H7 (cell line): ENCODE measurements at places on chromosomes 11 and 22.

- DNase-seq: no peak
Observed at GRCh38 chr11:46895821-46896220, 22.5 kb downstream of the LRP4 start.

DNA sequence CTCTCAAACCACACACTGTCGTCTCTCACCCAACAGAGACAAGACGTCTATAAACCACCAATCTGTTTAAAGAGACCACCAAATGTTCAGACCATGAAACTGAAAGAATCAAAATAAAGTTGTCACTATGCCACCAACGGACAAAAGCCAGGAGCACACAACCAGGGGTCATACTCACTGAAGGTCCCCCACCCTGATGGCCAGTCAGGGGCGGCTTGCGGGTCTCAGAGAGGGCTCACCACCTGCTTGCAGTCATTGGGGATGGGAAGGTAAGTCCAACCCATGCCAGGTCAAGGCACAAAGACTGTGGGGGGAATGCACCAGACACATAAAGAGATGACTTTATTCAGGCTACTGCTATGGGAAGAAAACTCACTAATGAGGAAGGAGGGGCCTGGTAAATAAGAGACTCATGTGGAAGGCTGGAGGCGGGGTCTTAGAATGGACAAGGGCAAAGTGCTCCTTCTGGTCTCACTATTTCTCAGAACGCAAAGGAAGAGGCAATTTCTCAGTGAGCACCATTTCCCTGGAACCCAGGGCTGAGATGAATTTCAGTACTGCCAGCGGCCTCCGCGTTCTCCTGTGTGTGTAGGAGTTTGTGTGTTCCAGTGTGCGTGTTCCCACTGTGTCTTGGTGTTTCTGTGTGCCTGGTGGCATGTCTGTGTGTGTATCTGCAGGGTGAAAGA is 17.3 kb downstream of the SCARF2 start:
- DNase-seq: no peak

DNA sequence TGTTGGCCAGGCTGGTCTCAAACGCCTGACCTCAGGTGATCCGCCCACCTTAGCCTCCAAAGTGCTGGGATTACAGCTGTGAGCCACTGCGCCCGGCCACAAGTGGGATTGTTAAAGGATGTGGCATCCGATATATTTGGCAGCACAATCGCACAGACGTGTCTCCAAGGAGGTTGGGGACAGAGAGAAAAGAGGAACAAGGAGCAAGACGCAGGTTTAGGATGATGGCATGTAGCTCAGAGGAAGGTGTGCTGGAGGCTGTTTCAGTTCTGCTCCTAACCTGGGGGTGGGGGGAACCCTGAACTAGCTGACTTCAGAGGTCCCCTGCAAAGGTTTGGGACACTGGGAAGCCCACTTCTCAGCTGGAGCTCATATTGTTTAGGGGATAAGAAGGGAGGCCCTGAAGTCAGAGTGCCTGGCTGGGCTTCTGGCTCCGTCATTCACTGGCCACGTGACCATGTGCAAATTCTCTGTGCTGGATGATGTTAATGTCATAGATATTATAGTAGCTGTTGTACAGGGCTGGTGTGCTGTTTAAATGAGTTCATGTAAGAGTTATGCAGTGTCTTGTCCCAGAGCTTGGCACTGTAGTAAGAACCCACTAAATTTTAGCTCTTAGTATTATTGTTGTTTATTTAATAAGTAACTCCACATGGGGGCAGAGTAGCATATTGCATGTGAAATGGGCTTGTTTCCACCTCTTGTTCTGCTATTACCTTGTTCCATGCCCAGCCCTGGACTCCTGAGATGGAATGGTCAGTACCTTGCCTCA is 129.7 kb downstream of the ST3GAL4 start:
- DNase-seq: no peak

DNA sequence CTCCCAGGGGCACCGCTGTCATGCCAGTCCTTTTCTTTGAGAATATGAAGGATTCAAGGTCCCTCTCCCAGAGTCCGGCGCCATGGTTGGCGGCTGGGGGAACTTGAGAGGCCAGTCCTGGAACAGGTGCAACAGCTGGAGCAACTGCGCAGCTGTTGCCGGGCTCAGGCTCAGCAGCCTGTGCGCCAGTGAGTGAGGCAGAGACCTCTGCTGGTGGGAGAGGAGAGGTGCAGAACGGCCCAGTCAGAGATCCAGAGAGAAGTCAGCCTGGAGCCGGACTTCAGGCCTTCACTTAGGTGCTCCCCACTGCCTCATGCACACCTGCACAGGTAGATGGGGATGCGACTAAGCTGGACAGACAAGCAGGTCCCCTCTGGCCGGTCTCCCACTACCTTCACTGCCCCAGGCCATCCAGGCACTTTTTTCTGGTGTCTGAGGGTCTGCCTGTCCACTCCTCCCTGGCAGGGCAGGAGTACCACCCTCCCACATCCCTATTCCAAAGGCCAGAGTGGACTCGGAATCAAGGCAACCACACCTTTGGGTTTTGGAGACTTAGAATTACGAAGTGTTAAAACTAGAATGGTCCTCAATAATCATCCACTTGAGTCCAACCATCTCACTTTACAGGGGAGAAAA is 4.6 kb downstream of the CHRDL2 start:
- peak; percentile 89 for DNase-seq

DNA sequence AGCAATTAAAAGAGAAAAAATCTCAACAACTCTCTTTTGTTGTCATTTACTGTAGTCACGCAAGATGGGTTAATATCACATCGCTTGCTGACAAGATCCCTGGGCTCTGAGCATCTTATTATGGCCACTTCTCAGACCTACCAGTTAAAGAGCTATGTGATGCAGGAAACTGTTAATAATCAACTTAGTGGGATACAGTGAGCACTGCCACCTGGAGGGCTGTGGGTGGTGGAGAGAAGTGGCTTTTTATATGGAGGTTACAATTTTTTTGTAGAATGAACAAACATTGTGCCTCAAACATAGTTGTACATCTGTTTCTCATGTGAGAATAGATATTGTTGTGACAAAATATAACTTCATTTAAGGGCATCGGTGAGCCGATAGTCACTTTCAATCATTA is 181.0 kb downstream of the TENM4 start:
- DNase-seq: no peak

- DNase-seq: peak; percentile 95
Observed at GRCh38 chr11:127003260-127003981, 2.9 kb upstream of the KIRREL3 start.

DNA sequence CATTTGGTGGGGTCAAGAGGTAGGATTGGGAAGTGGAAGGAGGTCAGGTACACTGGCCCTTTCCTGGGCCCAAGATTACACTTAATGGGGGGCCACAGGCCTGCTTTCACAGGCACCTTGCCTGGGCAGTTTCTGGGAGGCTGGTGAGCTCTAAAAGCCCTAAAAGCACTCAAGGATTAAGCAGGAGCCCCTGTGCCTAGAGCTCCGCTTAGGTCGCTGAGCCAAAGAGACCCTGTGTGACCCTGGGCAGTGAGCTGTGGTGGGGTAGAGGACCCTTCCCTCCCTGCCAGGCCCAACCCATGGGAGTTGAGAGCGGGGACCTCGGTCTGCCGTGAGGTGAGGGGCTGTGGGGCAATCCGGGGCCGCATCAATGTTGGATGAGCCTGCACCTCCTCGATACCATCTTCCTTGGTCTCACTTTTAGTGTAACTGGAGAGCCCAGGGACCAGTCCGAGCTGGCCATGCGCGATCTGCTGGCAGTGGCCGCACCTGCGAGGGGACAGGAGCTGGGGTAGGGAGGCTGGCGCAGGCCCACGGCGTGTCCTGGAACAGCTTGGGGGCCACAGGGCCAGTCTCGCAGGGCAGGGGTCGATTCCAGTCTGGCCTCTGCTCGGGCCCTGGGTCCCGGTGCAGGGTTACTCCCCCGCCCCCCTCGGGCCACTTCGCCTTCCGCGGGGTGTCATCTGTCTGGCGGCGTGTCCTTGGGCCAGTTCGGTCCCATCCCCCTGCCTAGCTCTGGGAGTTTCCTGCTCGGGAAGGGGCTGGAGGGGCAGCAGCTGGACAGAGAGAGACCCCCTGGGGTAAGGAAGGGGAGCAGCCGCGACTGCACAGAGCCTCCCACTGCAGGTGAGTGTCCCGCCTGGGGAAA is 44.3 kb downstream of the EIF3F start:
- peak; percentile 73 for DNase-seq

DNA sequence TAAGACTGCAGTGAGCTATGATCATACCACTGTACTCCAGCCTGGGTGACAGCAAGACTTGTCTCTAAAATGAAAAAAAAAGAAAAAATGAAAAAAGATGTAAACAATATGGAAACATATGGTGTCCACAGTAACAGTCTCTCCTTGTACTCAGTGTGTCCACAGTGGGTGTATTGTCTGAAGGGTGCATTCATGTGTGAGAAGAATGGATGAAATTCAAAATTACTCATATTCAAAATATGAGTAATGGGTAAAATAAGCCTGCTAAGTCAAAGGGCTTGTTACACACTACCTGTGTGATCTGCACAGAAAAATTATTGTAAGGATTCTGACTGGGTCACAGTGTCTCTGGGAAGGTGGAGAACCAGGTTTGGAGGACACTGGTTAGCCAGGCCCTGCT is 26.9 kb downstream of the PPFIA1 start:
- DNase-seq: no peak

- no peak for DNase-seq
Observed at GRCh38 chr11:17521106-17521900, 22.9 kb downstream of the USH1C start.

- no peak for DNase-seq
Observed at GRCh38 chr22:23140385-23140784, 1.4 kb downstream of the RSPH14 start.

DNA sequence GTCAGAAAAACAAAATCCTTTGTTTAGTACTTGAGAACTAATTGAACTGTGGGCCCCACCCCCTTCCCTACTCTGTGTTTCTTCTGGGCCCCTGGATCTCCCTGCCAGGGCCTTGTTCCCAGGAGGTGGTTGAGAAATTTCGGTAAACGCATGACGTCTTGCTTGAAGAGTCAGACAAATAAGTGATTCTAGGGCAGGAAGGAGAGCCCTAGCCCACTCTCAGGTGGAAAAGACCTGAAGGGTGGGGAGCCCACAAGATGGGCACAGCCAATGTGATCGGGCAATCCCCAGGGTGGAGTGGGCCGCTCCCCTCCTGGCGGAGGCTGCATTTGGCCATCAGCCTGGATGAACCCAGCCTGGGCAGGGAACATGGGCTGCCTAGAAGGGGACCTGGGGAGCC is 16.8 kb upstream of the P2RY2 start:
- DNase-seq: no peak

- peak; percentile 77 for DNase-seq
Observed at GRCh38 chr11:33687733-33688479, 12.7 kb downstream of the C11orf91 start.

DNA sequence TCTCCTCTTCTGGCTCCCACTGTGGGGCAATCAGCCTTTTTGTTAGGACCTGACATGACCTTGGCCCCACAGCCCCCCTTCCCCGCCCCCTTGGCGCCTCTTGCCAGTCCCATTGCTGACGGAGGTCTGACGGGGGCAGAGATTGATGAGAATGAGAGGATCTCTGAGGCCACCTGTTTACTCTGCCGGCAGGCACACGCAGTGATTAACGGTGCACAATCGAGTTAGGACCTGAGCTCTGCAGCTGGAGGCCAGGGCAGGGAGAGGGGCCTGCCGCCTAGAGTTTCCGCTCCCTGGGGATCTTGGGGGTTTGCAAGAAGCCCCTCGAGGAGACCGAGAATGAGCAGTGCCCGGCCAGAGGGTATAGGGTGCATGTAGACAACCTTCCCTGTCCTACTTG is 6.8 kb upstream of the CHRM1 start:
- DNase-seq: peak; percentile 54

- no peak for DNase-seq
Observed at GRCh38 chr11:17840101-17840548, 105.5 kb downstream of the KCNC1 start.

- DNase-seq: no peak
Observed at GRCh38 chr11:22730319-22730718, 63.9 kb downstream of the GAS2 start.

GRCh38 chr22:27543460-27543859 is 258.1 kb downstream of the MN1 start:
- DNase-seq: no peak

DNA sequence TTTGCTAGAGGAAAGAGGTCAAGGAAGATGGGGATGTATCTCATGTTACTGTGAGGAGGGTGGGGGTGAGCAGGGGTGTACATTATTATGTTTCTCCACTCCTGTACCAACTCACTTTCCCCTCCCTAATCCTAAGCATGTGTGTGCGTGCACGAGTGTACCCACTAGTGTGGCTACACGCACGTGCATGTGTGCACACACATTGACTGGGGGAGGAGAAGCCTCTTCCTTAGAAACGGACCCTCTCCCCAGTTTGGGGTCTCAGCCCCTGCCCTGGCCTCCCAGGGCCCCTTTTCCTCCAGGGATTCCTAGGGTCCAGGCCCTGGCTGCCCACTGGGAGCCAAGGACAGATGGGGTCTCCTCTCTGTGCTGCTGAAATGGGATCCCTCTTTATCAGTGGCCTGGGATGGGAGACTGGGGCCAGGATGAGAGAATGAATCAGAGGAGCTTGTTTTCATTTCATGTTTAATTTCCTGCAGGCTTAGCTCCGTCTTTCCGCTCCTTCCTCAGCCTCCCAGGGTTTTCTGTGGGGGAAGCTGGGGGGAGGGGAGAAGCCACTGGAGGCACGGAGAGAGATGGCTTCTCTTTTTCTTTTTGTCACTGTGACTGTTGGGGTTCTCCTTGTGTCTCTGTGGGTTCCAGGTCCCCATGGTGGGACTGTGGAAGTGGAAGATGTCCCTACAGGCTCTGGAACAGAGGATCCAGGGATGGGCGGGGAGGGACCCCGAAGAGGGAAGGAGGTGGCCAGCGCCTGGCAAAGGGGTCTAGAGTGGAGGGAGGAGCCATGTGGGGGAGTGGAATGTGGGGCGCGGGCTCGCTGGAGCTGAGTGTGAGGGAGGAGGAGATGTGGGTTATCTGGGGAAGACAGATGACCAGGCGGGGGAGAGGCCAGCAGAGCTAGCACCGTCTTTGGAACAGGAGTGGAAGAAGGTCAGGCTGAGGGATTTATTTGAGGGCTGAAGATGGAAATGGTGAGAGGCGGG is 40.3 kb downstream of the ALX4 start:
- peak; percentile 53 for DNase-seq

DNA sequence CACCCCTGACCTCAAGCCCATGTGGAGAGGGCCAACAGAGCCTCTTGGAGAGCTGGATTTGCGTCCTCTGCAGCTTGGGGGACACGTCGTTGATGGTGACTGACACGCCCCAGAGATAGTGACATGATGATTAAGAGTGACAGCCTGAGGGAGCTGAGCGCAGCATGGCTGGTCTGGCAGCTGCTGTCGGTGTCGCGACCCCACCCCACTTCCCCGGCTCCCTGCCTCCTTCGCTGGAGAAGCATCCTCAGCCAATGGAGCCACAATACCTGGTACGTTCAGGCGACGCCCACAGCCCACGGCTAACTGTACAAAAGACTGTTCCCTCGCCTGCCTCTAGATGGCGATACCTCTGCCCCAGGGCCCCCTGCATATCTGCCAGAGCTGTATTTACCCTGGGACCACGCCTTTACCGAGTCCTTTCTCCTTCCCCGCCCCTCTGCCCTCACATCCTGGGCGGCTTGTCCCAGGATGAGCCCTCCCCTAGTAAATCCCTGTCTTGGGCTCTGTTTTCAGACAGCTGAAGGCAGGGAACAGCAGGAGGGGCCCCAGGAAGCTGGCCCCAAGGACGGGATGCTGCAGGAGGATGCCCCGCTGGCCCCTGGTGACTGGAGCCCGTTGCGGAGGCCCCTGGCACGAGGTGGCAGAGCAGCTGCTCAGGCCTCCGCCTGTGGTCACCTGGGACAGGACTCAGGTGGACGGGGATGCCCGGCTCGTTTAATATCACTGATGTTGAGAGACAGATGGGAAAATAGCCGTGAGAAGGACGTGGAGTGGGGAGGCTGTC is 90.6 kb downstream of the RPS6KA4 start:
- DNase-seq: peak; percentile 95
